Stimulated activated CD4-positive, alpha-beta T cell treated with anti-CD3 and anti-CD28 coated beads, Interleukin-12 subunit alpha, Interleukin-12 subunit beta, amount 100 ng/mL, for 48 hours (primary cell): ENCODE measurements at places on chromosomes 13 and 19.
A peak's percentile ranks its signal among the peaks of the same experiment; 100 is the strongest.

GRCh38 chr19:12666265-12667048, at the start of the genes MAN2B1 and WDR83:
MAN2B1 (minus strand) TSS chr19:12666742; CDS start chr19:12666701, 41 bp downstream.
WDR83 (plus strand) TSS chr19:12666807; CDS start chr19:12669791, 2,984 bp downstream.
- peak; percentile 80 for DNase-seq

DNA sequence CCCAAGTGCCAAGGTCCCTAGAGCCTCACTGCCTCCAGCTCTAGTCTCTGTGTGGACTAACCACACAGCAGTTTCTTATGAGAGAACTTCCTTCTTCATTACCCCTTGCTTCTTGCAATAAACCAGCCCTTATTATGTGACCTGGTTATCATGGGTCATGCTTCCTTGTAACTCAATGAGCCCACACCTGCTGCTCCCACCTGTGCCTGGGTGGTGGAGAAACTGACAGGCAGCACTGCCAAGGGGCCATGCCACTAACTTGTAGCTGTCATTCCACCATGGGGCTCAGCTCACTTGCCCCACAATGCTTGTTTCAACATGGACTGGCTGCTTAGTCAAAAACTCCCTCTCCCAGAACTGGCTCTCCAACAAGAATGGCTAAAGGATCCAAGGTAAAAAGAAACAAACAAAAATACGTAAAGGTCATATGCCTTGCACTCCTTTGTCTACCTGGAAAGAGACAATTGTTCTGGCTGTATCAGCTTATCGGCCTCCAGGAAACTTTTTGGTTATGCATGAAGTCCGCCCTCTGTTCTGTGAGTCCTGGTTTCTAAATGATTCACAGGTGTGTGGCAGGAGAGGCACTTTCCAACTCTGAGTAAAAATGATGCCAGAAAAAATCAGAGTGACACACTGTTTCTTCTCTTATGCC, 446.4 kb downstream of the COG6 start:
- DNase-seq, result peak; percentile 38

GRCh38 chr19:44924243-44924725, 9.9 kb downstream of the APOC1 start:
- DNase-seq, result no peak

DNA sequence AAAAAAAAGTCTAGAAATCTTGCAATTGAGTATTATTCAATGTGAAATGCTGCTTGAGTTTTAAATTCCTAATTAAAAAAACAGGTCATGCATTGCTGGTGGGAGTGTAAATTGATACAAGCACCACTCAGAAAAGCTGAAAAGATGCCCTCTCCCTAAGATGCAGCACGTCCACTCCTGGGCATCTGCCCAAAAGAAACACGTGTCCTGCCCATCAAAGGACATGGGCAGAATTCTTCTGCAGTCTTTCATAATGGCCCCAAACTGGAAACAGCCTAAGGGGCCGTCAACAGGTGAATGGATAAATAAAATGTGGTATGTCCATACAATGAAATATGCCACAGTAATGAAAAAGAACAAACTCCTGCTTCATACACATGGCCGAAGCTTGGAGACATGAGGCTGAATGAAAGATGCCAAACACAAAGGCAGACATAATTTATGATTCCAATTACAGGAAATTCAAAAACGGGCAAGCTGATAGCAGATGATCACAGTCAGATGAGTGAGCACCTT, 7.8 kb downstream of the POU2F2 start:
- DNase-seq, result no peak

GRCh38 chr13:21347753-21348318, 111.3 kb downstream of the ZDHHC20 start:
- DNase-seq, result no peak

DNA sequence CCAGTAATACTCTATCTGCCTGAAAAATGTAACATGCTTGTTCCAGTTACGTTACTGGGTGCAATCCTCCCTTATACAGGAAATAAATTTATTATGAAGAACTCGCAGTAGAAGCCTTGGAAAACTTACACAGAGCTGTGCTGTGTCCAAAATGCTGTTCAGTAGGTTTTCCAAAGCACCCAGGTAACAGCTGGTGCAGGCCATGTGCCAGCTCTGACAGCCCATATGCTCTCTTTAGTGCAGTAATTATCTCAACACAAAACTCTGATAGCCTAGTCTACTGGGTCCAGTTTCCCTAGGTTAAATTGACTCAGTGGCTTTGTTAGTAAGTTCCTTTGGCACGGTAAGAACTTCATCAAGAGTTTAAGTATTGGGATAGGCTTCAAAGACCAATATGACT, 120.7 kb upstream of the OBI1 start:
- no peak for DNase-seq

GRCh38 chr13:98492335-98493041, 84.4 kb downstream of the STK24 start:
- DNase-seq, result no peak

- DNase-seq, result no peak
Observed at GRCh38 chr19:10625003-10625761, at the start of gene SLC44A2. SLC44A2 (plus strand) TSS chr19:10625553; CDS start chr19:10625634, 81 bp downstream.

GRCh38 chr13:61778531-61778930, 362.9 kb upstream of the PCDH20 start:
- DNase-seq, result no peak

GRCh38 chr19:3132971-3133792, 2.7 kb upstream of the GNA15 start:
- peak; percentile 76 for DNase-seq

DNA sequence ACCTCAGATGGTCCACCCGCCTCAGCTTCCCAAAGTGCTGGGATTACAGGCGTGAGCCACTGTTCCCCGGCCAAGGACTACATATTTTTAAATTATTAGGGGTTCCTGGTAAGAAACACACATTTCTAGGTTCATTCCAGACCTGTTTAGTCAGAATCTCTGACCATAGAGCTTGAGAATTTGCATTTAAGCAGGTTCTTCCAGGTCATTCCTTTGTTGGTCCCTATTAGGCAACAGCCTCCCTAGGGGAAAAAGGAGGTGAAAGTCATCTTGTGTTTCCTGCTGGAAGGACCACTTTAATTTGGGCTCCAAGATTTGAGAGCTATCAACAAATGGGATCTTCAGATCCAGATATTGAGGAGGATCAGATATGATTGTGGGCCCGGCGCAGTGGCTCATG, 16.3 kb downstream of the S1PR2 start:
- no peak for DNase-seq

DNA sequence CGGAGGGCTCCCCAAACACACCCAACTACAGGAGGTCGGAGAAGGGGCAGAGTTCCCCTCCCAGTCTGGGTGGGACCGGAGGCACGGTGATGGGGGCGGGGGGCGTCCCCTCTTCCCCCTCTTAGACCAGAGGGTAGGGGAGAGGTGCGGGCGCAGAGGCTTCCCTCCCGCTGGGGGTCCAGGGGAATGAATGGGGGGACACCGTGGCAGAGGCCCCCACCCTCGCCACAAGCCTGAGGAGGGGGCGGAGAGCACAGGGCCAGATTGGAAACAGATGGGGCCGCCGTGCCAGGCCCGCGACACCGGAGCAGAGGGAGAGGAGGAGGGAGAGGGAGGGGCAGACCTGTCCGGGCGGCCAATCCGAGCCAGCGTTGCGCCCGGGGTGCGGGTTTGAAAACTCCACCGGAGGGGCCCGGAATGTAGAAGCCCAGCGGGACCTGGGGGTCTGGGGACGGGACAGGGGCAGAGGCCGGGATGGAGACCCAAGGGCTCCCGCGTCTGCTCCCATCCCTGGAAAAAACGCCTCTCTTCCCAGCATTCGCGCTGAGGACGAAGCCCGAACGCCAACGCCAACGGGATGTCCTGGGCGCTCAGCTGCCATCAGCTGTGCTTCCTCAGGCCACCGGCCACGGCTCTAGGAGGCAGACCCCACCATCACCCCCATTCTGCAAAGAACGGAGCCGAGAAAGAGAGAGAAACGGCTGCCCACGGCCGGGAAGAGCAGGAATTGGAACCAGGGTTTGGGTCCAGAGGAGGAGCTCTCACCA, 46.8 kb downstream of the PTPRS start:
- DNase-seq, result no peak

DNA sequence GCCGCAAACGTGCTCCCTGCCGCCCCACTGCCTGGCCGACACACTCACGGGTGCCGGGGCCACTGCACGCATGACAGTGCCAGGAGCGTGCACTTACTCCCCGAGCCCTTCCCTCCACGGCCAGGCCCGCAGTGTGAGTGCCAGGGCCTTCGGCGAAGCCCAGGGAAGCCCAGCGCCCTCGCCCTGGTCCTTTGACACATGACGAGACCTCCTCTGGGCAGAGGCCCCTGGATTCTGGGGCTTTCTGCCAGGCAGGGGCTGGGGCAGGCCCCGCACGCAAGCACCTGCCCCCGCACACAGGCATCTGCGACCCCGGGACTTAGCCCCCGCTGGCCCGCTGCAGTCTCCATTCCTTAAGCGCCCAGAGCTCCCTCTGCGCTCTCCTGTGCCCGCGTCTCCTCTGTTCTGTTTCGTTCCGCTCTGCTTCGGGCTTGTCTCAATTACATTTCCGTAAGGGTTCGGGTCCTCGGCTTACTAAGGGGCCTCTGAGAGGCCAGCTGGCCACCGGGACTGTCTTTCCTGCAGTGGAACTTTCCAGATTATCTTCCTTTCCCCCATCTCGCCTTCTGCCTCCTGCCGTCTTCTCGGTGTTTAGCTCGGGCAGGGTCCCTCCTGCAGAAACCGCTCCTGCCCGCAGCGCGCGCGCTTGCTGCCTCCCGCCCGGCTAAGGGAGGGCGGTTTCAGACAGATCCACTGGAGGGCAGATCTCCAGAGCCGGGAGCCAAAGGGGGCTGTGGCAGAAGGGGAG, 98.8 kb downstream of the ING1 start:
- no peak for DNase-seq

DNA sequence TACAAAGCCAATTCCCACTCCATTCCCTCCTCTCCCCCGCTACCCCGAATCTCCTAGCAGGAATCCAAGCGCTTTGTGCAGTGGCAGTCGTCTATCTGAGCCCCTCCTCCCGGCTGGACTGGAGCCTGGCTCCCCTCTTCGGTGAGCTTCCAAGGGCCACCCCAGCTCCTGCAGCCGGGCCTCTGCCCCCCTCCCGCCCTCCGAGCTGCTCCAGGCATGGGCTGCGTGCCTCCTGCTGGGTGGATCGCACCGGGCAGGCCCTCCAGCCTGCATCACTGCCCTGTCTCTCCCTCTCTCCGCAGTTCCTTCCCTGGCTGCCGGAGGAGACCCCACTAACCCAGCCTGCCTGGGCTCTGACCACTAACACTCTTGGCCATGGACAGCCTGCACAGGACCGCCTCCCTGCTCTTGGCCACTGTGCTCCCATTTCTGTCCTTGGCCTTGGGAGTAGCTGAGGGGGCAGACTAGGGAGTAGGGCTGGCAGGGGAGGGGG, 12.9 kb upstream of the LENG8 start:
- no peak for DNase-seq

DNA sequence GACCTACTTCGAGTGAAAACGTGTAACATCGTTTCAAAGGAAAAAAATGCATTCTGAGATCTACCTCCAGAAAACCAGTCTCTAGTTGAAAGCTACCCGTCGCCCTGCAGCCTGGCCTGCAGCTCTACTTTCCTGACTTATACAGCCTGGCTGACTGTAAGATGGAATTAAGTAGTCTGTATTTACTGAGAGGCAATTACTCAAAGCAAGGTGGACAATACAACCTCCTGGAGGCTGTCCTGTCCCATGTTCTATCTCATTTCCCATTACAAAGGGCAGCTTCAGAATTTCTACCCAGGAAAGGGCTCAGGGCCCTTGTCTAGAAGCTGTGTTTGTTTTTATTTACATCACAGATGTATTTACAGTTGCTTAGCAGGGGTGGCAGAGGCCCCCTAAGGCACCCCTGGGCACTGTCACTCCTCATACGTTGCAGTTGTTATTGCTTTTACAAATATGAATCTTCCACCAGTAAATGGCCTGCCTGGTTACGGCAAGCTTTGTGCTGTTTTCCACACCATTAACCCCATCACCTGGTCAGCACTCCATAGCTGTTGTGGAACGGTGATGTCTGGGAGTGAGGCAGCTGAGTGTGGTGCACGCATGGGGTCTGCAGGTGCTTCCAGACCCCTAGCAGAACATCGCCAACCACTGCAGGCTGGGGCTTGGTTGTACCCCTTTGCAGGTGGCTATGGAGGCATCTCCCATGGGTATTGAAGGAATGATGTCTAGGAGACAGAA, 46.3 kb upstream of the MTIF3 start:
- no peak for DNase-seq

GRCh38 chr13:19685034-19685433, 51.6 kb downstream of the MPHOSPH8 start:
- no peak for DNase-seq

DNA sequence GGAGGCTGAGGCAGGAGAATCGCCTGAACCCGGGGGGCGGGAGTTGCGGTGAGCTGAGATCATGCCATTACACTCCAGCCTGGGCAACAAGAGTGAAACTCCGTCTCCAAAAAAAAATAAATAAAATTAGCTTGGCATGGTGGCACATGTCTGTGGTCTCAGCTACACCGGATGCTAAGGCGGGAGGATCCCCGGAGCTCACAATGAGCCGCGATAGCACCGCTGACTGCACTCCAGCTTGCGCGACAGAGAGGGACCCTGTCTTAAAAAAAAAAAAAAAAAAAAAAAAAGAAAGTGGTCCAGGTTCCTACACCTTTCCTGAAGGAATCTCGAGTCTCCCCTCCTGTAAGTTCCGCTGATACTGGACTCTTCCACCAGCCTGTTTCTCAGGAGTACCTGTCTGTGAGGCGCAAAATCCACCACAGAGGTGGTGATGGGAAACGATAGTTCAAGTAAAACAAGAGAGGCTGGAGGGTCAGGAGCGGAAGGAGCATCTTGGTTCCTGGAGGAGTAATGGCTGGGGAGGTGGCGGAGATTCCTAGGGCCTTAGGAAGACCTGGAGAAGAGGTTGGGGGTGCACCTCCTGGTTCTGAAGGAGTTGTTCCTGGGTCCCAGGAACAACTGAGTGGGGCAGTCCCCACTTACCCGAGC, 471 bp downstream of the FUT1 start:
- no peak for DNase-seq

- DNase-seq, result no peak
Observed at GRCh38 chr13:98427331-98427995, 149.4 kb downstream of the STK24 start.

- DNase-seq, result peak; percentile 49
Observed at GRCh38 chr19:1445185-1445931, 4.6 kb upstream of the APC2 start.

DNA sequence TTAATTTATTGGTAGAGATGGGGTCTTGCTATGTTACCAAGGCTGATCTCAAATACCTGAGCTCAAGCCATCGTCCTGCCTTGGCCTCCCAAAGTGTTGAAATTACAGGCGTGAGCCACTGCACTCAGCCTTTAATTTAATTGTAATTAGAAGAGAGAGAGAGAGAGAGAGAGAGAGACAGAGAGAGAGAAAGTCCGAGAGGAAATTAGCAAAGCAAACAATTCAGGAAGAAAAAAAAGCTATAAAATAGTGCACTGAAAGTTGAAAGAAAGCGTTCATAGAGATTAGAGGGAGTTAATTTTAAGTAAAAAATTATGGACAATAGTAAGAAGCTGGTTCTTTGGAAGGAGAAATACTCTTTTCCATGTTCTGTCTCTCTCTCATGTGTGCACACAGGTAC, 7.0 kb downstream of the GPR32 start:
- DNase-seq, result no peak

- DNase-seq, result peak; percentile 5
Observed at GRCh38 chr19:46350029-46350757, 3.3 kb downstream of the PPP5C start.
